ENCODE measurements at places on chromosomes 16 and 17.

DNA sequence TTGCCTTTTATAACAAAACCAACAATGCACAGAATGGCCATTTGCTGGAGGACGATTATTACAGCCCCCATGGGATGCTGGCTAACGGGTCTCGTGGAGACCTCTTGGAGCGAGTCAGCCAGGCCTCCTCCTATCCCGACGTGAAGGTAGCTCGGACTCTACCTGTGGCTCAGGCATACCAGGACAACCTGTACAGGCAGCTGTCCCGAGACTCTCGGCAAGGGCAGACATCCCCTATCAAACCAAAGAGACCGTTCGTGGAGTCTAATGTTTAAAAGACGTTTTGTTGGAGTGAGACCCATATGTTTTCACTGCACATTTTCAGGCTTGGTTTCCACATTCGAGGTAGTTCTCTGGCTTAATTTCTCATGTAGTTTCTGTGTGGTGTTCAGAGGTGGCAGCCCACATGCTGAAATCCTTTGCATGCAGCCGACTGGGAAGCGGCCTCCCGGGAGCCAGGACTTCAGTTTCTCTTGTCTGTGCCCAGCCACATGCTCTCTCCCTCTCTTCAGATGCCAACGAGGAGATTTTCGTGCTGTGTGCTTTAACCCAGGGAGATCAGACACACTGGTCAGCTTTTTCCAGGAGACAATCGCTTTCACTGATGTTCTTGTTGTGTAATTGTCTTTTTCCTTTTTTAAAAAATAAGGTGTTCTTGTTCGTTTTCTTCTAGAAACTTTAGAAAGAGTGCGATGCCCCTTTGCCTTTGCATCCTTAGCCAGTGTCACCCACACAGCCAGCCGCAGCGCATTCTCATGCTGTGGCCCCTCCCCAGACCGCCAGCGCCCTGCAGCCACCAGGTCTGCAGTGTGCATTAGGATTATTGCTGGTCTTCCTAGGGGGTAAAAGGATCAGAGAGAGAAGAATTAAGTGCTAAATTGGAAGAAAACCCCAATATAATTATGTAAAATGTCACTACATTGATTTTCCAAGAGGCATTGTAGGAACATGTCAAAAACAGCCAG, 24.1 kb downstream of the CYB561 start:
- DNase-seq, result no peak

DNA sequence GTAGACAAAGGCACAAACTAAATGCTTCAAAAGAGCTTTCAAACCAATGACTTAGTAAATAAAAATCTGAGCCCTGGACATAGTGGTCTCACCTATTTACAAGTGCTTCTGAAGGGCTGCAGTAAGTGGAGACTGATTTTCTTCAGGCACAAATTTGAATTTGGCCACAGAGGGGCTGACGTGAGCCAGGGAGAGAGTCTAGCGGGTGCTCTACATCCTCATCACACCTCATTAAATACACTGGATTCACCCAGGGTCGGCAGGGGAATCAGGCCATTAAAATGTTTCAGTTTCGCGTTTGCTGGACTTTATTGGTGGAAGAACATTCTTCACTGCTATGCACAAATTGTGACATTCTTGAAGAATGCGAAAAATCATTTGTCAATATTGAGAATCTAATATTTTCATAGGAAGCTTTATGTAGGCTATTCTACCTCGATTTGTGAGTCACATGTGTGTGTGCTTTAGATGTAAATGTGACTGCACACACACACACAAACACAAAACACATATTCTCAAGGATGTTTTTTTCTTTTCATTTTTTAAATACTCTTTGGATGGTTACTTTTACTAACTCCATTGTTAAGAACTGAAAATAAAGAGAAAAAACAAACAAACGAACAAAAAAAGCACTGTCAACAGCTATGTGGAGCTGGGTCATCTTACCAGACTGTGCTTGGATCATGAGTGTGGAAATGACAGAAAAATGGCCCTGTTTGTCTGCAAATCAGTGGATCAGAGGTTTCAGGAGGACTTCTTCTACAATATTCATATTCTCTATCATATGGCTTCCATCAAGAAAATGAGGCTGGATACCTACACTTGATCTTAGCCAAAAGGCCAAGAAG, 58.9 kb downstream of the CDH11 start:
- no peak for DNase-seq

DNA sequence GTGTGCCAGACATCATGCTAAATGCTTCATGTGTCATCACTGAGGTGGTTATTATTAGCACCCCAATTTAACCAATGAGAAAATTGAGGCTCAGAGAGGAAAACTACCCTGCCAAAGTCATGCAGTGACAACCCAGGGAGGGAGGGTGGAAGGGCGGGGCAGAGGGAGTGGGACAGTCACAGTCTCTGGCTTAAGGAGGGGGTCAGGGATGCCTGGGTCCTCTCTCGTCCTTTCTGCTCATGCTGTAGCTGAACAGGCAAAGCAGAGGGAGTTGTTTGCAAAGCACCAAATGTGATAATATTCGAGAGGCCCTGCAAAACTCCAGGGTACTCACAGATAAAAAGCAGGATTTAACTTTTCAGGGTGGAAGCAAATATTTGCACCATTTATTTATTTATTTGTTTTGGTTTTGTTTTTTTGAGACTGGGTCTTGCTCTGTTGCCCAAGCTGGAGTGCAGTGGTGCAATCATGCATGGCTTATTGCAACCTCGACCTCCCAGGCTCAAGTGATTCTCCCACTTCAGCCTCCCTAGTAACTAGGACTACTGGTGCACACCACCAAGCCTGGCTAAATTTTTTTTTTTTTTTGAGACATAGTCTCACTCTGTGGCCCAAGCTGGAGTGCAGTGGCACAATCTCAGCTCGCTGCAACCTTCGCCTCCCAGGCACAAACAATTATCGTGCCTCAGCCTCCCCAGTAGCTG, 47.9 kb upstream of the NKD1 start:
- DNase-seq, result no peak

DNA sequence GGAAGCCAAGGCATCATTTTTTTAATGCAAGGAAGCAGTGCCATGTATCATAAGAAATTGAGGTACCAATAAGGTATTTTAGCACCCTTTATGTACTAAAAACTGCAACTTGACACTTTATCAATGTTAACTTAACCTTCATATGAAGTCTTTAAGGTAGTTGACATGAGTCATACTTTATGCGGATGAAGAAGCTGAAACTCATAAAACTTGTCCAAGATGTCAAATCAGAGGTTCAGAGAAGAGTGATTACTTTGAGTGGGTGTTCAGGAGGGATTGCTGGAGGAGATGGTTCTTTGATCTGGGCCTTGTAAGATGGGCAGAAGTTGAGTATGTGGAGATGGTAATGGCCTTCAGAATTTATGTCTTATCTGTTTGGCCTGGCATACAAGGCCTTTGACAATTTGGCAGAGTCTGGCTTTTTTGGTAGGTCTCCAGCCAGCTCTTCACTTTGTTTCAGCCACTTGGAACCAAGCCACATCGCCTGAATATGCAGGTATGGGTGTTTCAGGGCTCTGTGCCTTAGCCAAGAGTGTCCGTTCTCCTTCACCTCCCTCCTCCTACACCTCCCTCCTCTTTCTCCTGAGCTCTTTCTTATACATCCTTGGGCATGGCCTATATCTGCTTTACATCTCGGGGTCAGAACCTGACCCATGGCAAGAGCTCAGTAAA, 23.7 kb downstream of the YPEL2 start:
- no peak for DNase-seq

DNA sequence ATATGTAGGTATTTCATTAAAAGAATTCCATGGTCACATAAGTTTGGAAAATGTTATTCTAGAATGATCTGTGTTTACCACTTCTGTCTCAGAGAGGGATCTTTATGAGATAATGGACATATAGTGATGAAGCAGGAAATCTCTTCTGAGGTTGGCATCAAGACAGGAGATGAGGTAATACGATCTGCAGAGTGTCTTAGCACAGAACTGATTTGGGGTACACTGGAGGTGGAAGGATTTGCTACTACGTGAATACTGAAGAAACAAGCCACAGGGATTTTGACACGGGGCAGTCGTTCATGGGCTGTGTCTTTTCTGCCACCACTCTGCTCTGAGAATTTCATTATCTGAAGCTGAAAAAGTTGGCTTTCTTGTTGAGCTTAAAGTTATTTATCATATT, 5.5 kb downstream of the CBFB start:
- no peak for DNase-seq

GRCh38 chr16:49849754-49850108, 6.2 kb downstream of the ZNF423 start:
- DNase-seq, result no peak

DNA sequence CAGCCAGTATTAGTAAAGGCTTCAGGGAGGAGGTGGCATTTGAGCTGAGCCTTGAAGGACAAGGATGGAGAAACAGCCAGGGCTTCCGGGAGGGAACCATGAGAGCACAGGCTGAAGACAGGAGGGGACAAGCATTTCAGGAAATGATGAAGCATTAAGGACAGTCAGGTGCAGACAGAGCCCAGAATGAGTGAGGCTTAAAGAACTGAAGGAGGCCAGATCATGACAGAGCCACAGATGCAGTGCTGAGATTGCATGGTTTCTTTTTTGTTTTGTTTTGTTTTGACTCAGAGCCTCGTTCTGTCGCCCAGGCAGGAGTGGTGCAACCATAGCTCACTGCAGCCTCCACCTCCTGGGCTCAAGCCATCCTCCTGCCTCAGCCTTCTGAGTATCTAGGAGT, 211.5 kb downstream of the SOX9 start:
- DNase-seq, result no peak

DNA sequence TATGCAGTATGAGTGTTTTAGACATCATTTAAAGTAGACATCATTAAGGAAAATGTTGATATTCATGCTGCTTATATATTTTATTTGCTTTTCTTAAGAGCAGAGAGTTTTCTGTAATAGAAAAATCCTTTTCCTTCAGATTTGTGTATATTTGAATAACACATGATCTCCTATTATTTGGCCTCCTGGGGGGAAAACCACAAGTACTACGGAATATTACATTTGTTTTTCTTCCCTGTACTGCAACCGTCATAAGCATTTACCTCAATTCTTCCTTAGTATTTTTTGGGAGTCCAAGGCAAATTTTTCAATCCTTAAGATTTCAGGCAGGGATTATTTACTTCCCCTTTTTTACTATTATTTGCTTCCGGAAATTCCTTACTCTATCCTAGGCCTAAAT, 6.0 kb downstream of the RSPRY1 start:
- DNase-seq, result no peak

GRCh38 chr17:58325976-58326468, 2.6 kb downstream of the TSPOAP1 start:
- DNase-seq, result no peak

DNA sequence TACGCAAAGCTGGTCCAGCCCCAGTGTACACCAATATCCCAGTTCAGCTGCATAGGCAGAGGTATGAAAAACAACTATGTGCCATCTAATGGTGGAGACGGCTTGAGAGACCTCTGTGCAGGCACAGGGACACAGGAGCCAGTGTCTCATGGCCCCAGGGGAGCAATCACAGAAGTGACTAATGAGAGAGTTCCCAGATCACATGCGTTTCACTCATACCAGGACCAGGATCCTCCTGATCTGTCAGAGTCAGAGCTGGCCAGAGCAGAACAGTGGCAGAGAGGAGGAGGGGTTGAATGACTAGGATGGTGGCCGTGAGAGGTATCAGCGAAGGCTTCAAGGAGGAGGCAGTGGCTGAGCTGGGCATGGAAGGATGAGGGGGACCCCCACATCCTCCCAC, 41.1 kb downstream of the TMEM132E start:
- DNase-seq, result no peak
